ENCODE measurements at places on chromosomes 11 and 22.

DNA sequence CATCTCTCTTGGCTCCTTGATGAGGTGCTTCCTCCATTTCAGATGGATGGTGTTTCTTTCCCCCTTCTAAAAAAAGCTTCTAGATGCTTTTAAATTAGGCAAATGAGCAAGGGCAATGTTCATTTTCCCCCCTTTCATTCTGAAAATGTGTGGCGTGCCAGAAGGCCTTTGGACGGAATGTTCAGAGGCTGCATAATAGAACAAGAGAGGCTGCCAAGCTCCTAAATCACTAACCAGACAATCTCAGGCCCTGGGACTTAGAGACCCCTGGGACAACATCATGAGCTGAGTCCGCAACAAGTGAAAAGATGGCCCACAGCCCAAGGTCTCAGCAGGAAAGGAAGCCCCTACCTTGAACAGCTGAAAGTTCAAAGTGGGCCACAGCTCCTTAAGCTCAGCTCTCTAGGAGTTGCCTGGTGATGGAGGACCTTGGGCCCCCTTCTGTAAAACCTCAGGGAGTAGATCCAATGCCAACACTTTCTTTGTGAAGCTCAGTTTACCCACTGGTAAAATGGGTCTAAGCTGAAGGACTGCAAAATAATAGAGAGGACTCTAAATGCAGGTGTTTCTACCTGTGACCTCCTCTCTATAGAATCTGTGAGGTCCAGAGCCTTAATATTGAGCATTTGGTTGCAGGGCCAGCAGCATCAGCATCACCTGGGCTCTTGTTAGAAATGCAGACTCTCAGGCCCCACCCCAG lies 144.0 kb downstream of the FBXO7 start:
- no peak for DNase-seq

GRCh38 chr11:95506777-95507176 lies 275.8 kb upstream of the SESN3 start:
- DNase-seq, result no peak

DNA sequence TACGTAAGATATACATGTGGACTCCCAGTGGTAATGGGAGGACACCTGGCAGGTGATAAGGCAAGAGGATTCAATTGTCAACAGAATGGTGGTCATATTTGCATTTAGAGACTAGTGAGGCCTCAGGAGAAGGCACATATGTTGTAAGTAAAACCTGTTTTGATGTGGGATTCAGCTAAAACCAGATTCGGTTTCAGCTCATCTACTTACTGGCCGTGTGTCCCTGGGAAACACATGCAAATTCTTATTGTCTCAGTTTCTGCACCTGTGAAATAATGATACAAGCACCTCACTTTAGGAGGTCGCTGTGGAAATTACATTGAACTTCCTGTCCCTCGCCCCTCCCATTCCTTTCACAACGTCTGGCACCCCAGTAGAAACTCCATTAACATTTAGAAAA lies 78.9 kb upstream of the FIBIN start:
- no peak for DNase-seq

- DNase-seq, result no peak
Measured at GRCh38 chr11:15975742-15976141, 380.6 kb downstream of the SOX6 start.

DNA sequence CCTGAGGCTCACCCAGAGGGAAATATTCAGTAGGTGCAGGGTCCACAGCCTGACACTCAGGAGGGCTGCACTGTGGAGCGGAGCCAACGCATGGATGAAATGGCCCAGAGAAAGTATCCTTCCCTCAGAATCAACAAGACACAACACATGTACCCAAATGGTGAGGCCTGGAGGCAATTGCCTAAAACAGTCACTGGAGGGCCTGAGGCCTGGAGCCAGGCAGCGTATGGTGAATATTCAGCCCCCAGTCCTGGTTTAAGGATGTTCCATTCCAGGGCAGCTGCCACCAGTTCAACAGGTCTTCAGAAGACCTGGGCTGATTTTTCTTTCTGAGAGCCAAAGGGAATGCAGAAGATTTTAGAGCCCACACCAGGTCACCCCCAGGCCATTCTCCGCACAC lies 264.8 kb downstream of the INSC start:
- no peak for DNase-seq

- no peak for DNase-seq
Measured at GRCh38 chr11:117932947-117933346, 3.7 kb upstream of the TMPRSS13 start.

- DNase-seq, result no peak
Measured at GRCh38 chr11:129041611-129042018, 98.9 kb upstream of the TP53AIP1 start.

DNA sequence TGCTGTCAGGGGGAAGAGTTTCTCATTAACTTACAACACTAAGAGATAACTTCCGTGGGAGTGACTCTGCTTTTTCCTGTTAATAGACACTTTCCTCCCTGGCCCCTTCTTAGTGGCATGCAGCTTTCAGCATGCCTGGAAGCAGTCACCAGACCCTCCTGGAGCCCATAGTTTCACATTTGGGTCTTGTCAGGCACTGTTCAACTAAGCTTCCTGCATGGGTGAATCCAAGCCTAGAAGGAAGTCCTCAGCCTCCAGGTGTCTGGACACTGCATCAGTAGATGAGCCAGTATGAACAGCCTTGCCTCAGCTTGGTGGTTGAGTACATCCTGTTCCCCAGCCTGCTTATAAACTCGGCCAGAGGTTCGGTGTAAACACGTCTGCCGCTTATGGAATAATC lies 68.1 kb downstream of the PPP6R3 start:
- DNase-seq, result no peak

DNA sequence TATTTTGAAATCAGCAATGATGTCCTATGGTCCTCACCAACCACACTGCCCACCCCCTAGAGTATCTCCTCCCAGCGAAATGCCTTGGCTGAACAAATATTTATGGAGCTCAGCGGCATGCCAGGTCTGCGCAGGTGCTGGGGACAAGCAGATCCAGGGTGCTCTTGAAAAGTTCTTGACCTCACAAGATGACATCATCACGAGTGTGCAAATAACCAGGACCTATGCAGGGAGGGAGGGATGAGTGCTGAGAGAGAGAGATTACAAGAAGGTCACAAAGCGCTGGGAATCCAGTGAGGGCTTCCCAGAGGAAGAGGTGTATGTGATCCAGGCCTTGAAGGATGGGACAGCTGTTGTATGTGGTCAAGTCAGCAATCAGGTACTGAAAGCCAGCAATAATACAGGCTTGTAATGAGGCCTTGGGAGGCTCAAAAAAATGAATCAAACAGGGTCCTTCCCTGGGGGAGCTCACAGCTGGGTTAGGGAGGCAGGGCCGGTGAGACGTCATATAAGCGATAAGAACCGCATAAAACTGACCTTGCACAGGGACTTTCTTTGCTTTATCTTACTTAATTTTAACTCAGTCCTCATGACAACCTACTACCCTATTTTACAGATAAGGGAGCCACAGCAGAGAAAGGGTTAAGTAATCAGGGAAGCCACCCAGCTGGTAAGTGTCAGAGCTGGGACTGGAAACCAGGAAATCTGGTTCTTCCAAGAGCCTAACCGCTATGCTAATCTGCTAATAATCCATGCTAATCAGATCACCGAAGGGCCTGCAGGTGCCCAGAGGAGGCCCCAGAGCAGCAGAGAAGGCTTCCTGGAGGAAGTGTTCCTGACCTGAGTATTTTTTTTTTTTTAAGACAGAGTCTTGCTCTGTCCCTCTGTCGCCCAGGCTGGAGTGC lies 8.2 kb downstream of the ARRB1 start:
- DNase-seq, result no peak

DNA sequence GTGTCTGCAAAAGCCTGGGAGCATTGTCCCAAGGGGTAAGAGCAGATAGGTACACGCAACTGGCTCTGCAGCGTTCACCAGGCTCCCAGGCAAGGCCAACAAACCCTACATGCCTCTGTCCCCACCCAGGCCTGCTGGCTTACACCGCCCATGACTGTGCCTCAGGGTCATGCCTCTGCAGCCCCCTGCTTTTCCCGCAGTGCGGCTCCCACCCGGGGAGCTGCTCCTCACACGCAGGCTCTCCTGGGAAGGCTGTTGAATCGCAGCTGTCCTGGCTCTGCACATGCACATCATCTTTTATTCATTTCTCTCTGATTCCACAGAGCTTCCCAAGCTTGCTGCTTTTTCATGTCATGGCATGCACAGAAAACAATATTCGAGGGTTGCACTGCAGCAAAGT lies 29.2 kb upstream of the B3GAT1 start:
- DNase-seq, result no peak

DNA sequence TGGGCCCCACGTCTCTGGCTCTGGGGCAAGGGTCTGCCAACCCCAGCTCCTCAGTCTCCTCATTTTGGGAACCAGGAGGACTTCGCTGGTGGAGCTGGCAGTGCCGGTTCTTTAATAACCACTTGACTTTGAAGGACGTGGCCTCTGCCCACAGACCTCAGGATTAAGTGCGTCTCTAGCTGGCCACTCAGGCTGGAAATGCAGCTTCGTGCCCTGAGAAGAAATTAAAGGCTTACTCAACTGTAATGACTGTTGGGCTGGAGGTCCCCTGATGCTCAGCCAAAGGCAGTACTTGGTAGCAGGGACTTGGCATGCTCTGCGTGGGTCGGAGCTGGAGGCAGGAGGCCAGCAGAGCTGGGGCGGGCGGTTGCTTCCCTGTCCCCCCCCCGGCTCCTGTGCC lies 16.7 kb upstream of the PARVG start:
- no peak for DNase-seq

DNA sequence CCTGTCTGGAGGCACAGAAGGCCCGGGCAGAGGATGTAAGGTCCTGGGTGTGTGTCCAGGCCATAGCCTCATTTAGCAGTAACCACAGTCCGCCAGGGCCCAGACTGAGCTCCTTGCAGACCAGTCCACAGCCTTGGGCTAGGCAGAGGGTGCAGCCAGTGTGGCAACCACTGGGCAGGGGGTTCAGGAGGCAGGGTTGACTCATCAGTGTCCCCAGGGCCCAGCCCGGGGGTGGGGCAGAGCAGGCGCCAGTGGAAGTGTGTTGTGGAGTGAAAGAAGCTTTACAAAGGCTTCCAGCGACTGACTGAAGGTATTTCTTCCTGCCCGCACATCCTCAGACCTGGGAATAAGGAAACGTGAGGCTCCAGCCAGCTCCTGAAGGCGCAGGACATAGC lies 27.7 kb upstream of the WNT11 start:
- DNase-seq, result no peak

DNA sequence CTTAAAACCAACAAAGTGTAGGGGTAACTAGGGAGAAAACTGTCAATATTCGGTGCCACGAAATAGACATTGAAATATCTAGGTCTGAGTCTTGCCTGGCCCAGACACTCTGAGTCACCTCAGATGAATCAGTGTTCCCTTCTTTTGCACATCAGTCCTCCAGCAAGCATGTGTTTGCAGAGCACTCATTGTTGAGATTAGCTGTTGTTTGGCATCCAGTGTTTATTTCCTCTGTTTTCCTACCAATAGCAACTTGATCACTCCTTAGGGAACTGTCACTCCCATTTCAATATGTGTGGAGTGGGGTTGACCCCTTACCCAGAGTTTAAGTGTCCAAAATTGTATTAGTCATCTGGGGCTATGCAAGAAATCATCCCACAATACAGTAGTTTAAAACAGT lies 4.7 kb upstream of the ASCC2 start:
- DNase-seq, result no peak

DNA sequence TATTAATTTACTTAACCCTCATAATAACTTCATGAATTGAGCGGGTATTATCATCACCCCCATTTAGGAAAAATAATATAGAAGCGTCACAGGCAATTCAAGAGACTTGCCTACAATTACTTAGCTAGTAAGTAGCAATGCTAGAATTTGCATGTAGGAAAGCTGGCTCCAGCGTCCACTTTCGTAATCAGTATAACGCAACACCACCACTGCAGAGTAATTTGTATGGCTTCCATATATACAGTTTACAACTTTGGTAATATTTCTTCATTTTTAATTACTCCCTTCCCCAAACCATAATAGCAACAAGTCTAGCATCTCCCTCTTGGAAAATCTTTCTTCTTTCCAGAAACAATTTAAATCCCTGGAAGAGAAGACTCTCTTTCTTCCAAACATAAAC lies 89.9 kb upstream of the OR5AK2 start:
- no peak for DNase-seq

DNA sequence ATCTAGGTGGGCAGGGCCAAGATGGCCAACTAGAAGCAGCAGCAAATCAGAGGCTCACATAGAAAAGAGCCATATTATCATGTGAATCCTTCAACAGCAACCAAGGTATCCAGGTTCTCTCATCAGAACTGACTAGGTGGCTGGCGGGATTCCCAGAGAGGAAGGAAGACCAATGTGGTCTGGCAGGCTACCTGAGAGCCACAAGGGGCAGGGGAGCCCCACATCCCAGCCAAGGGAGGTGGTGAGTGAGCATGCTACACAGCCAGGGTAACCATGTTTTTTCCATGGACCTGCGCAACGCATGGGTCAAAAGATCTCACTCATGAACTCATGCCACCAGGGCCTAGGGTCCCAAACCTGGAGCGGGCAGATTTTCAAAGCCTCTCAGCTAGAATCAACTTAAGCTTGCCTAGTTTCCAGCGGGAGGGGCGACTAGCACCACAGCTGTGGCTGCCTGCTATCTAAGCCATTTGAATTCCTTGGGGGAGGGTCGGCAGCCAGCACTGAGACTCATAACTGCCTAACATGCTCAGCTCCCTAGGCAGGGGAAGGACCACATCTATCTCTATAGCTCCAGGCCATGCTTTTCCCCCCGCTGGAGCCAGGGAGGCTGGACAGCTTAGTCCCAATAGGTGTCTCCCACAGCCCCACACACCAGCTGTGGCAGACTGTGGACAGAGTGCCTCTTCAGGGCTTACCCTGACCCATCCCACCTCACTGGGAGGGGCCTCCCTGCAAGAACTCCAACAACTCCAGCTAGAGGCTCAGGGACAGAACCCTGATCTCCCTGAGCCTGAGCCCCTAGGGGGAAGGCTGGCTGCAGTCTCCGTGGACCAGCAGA lies 28.7 kb upstream of the CASP12 start:
- no peak for DNase-seq

- no peak for DNase-seq
Measured at GRCh38 chr11:26322335-26323067, 9.4 kb upstream of the ANO3 start.

- no peak for DNase-seq
Measured at GRCh38 chr11:78474451-78474850, 56.8 kb upstream of the GAB2 start.

DNA sequence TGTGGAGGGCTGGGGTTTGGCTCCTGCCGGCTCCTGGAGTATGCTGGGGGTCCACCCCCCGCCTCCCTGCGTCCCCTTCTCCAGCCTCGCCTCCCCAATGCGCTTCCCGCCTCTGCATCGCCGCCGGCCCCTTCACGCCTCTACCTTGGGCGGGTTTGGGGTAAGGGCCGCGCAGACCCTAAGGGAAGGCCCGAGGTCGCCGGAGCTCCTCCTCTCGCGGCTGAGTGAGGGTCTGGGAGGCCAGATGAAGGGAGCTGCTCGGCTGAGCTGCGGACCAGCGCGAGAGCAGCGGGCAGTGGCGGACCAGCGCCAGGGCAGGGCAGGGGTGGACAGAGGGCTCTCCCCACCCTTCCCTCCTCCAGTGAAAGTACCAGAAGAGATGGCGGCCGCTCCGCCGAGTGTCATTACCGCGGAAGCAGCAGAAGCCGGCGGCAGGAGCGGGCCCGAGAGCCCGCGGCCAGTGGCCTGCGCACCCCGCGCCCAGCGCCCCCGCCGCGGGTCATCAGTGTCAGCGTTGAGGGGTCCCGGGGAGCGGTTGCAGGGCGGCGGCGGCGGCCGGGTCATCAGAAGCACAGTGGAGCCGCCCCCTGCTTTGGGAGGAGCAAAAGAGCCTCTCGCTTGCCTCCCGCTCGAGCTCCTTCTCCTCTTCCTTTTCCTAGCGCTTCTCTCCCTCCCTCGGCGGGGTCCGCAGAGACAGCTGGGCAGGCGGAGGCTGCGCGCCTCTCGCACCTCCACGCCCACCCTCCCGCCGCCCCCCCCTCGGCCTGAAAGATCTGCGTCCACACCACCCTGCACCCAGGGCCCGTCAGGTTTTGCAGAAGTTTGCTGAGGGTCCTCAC lies 255.6 kb upstream of the CADM1 start:
- DNase-seq, result no peak

GRCh38 chr11:56751480-56751879 lies 3.0 kb upstream of the OR9G4 start:
- DNase-seq, result no peak

Measured in stimulated activated CD4-positive, alpha-beta T cell treated with anti-CD3 and anti-CD28 coated beads, Interleukin-4, amount 100 ng/mL, for 48 hours (primary cell).